ENCODE measurements at places on chromosomes 13 and 19. TPM values are rescaled to one million over a fixed set of nuclear protein-coding genes. Genes with fewer than 3 reads are reported as not detected.

The FCER2 gene
- 0.30 TPM for total RNA-seq

The UPF1 gene
- 32.3 TPM for total RNA-seq

The ZNF135 gene
- 3.8 TPM for total RNA-seq

The ACP7 gene
- total RNA-seq, result not detected

The OSCAR gene
- 0.33 TPM for total RNA-seq

The MAST1 gene
- total RNA-seq, result not detected

The MYBPC2 gene
- not detected for total RNA-seq

DNA sequence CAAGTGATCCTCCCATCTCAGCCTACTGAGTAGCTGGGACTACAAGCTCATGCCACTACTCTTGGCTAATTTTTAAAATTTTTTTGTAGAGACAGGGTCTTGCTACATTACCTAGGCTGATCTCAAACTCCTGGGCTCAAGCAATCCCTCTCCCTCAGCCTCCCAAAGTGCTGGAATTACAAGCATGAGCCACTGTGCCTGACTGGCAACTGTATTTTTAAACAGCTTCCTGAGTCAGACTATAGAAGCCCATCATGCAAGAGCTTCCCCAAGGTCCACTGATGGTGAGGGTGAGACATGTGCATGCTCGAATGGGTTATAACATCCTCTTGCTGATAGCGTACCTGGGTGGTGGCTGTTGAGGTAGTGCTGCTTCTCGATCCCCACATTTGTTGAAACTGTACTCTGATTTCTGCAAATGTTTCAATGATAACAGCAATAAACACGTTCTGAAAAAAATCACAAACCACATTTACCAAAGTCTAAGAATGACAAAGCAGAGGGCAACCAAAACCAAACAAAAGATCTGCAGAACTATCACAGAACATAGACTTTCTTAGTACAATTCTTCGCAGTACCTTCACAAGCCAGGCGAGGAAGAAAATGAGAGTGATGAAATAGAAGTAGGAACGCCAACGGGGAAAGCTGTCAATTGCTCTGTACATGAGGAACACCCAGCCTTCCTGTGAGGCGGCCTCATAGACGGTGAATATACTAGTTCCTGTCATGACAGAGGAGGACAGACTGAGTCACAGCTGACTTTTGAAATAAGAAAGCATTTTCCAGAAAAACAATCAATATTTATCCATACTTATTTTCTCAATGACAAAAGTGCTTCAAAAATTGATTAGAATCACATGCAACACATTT lies 124.4 kb downstream of the NALCN start:
- no peak overlapping the region for H3K27ac ChIP-seq
- H3K4me1 ChIP-seq, result no peaks in the 10 kb centered on the region
- H3K27me3 ChIP-seq, result no peaks in the 10 kb centered on the region
- no peak overlapping the region for H3K4me3 ChIP-seq
- H3K36me3 ChIP-seq, result peaks cover 3% of the 10 kb centered on the region

DNA sequence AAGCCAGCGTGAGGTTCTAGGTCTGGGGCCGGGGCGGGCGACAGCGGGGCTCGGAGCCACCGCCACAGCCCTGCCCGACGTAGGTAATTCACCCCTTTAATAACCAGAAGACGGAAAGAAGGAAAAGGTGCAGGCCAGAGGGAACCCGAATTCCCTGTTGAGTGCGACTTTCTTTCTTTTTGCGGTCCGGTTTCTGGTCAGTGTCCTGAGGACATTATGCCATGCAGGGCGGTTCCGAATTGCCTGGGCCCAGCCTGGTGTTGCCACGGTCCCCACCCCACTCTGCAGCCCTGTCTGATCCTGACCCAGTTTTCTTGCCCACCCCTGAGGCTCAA lies 18.4 kb upstream of the TFDP1 start:
- H3K36me3 ChIP-seq, result no peaks in the 10 kb centered on the region
- peaks cover 22% of the 10 kb centered on the region for H3K27me3 ChIP-seq
- DNase-seq, result no peak
- H3K4me3 ChIP-seq, result no peak overlapping the region
- peaks cover 6% of the 10 kb centered on the region for H3K4me1 ChIP-seq
- no peak overlapping the region for H3K27ac ChIP-seq

DNA sequence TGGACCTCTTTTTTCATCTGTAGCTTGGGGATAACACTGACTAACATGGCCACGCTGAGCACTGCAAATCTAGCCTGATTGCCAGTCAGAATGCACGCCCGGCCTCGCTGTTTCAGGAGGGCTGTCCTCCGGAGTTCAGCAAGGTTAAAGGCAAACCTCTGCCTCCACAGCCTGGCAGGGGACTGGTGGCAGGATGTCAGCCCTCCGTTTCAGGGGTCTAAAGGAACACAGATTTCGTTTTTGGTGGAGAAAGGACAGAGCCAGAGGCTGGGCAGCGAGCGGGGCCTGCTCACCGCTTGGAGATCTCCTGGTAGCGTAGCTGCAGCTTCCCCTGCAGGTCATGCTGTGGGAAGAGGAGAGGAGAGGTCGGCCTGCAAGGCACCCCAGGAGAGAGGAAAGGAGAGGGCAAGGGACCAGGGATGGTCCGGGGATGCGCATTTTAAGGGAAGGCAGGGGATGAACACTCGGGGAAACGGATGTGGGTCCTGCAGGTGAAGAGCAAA lies 560 bp downstream of the NDUFA7 start:
- peak overlapping the region; percentile 91 for H3K27ac ChIP-seq
- peak overlapping the region; percentile 79 for H3K4me3 ChIP-seq
- peaks cover 74% of the 10 kb centered on the region for H3K4me1 ChIP-seq
- H3K27me3 ChIP-seq, result no peaks in the 10 kb centered on the region
- DNase-seq, result no peak

GRCh38 chr19:29610574-29611271 lies 4.6 kb downstream of the POP4 start:
- H3K36me3 ChIP-seq, result peaks cover 67% of the 10 kb centered on the region
- DNase-seq, result peak; percentile 77
- H3K4me1 ChIP-seq, result peaks cover 24% of the 10 kb centered on the region
- H3K27ac ChIP-seq, result no peak overlapping the region
- H3K27me3 ChIP-seq, result no peaks in the 10 kb centered on the region
- H3K4me3 ChIP-seq, result no peak overlapping the region

DNA sequence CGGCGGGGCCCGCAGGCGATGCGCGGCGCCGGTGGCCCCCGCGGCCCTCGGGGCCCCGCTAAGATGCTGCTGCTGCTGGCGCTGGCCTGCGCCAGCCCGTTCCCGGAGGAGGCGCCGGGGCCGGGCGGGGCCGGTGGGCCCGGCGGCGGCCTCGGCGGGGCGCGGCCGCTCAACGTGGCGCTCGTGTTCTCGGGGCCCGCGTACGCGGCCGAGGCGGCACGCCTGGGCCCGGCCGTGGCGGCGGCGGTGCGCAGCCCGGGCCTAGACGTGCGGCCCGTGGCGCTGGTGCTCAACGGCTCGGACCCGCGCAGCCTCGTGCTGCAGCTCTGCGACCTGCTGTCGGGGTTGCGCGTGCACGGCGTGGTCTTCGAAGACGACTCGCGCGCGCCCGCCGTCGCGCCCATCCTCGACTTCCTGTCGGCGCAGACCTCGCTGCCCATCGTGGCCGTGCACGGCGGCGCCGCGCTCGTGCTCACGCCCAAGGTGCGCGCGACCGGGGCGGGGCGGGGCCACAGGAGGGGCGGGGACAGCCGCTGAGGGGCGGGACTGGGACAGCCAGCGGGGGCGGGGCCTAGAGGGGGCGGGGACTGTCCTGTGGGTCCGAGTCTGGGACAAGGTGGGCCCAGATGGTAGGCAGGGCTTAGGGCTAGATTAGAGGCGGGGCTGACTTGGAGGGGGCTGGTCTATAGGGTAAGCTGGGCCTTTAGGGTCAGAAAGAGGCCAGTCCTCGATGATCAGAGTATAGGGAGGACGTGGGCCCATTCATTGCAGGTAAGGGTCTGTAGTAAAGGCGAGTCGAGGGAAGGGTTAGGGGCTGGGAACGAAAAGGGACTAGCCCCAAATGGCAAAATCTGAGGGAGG lies 5.1 kb downstream of the GRIN2D start:
- peak; percentile 80 for DNase-seq
- no peaks in the 10 kb centered on the region for H3K36me3 ChIP-seq
- peak overlapping the region; percentile 57 for H3K4me3 ChIP-seq
- peak overlapping the region; percentile 58 for H3K27ac ChIP-seq
- H3K27me3 ChIP-seq, result peaks cover 46% of the 10 kb centered on the region

DNA sequence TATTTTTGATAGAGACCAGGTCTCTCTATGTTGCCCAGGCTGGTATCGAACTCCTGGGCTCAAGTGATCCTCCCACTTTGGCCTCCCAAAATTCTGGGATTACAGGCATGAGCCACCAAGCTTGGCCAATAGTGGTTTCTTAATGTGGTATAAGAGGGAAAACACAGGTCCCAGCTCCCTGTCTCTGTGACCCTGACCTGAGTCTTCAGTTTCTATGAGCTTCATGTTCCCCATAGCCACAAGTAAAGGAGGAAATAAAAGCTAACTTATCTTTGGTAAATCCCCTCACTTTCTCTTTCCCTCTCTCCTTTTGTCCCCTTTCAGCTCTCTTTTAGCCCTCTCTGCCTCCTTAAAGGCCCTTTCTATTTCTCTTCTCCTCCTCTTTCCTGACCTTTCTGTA lies 50.3 kb downstream of the ABCC4 start:
- no peak overlapping the region for H3K27ac ChIP-seq
- peaks cover 6% of the 10 kb centered on the region for H3K4me1 ChIP-seq
- no peaks in the 10 kb centered on the region for H3K27me3 ChIP-seq
- no peak for DNase-seq
- H3K4me3 ChIP-seq, result no peak overlapping the region

- no peak overlapping the region for H3K4me3 ChIP-seq
- no peaks in the 10 kb centered on the region for H3K36me3 ChIP-seq
- H3K4me1 ChIP-seq, result no peaks in the 10 kb centered on the region
- H3K27ac ChIP-seq, result no peak overlapping the region
- DNase-seq, result no peak
Measured at GRCh38 chr13:46903748-46904147, 6.9 kb upstream of the HTR2A start.

- no peaks in the 10 kb centered on the region for H3K27me3 ChIP-seq
- DNase-seq, result no peak
- peaks cover 33% of the 10 kb centered on the region for H3K36me3 ChIP-seq
- H3K4me1 ChIP-seq, result peaks cover 42% of the 10 kb centered on the region
Measured at GRCh38 chr19:40741527-40742390, 8.5 kb downstream of the ACTMAP start.
